Stimulated activated CD4-positive, alpha-beta T cell treated with anti-CD3 and anti-CD28 coated beads, TNF-alpha, amount 100 ng/mL, for 1 hour (primary cell): ENCODE measurements at places on chromosomes 1 and 21.

GRCh38 chr21:43343095-43343991 is 83.6 kb downstream of the SIK1 start:
- no peak for DNase-seq

DNA sequence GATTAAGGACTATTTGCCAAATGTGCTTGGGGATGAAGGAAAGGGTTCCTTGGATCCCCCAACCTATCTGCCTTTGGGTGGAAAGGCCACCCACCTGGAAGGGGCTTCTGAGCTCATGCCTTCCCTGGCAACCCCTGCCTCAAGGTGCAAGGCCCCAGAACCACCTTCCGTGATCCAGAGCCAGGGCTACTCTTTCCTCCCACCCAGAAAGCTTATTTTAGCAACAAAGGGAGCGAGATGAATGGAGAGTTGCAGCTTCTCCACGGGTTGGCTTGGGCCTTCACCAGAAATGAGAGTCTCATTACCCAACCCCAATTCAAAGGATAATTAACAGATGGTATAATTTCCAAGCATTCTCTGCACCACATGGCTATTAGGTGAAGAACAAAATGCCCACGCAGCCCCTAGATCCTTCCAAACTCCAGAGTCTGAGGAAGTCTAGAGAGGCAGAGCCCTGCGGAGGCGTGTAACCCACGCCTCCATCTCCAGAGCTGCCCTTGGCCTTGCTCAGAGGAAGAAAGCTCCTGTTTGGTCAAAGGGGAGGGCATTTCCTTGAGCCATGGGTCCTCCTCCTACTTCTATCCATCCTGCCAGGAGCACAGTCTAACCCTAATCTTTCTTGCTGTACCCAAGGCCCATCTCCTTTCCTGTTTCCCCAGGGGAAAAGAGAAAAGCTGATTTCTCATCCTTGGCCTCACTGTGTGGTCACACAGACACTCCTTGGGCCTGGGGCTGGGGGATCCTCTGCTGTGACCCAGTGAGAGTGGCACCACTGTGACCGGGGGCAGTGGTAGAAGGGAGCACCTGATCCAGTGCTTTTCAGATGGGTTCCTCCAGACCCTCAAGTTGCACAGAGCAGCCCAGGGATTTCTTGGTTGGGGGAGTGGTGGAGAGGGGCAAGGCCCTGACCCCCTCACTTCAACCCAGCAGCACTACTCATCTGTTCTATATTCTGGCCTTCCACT is 1.7 kb upstream of the CELSR2 start:
- no peak for DNase-seq

- no peak for DNase-seq
Observed at GRCh38 chr1:43981135-43981491, 2.1 kb downstream of the B4GALT2 start.

DNA sequence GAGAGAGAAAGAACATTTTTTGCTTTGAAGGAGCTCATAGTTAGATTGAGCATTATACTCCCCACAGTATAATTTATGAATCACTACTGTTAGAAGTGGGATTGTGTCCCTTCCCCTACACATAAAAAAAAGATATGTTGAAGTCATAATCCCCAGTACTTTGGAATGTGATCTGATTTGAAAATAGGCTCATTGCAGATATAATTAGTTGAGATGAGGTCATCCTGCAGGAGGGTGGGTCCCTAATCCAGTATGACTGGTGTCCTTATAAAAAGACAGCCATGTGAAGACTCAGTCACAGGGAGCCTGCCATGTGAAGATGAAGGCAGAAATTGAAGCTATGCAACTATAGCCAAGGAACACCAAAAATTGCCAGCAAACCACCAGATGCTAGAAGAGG is 76.4 kb downstream of the TGFB2 start:
- no peak for DNase-seq

DNA sequence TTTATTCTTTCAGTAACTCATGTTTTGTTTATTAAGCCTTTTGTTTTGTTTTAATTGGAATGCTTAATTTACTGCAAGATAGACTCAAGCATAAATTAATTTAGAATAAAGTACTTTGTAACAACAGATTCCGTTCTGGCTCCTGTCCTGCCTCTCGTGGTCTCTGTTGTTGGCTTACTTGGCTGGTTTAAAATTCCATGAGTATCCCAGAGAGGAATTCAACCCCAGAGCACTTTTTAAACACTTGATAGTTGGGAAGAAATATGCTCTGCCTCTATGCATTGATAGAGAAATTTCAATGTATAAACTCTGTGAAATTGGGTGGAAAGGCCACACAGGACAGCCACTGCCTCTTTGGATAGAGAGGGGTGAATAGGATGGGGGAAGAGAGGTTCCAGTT is 89.7 kb downstream of the ATP5PO start:
- DNase-seq: no peak

DNA sequence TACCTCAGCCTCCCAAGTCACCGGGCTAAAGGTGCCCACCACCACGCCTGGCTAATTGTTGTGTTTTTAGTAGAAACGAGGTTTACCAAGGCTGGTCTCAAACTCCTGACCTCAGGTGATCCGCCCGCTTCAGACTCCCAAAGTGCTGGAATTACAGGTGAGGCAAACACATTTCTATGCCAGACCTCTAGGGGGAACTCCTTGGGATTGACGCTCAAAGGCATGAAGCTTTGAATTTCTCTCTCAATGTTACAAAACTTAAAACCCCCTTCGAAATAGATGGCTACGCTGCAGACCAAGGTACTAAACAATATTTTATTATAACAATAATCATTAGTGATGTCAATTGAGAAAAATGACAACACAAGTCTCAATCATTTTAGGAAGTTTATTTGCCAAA is 330.0 kb downstream of the SETD4 start:
- no peak for DNase-seq

GRCh38 chr1:75430526-75430925 is 180.4 kb downstream of the SLC44A5 start:
- DNase-seq: no peak

GRCh38 chr1:93616996-93617669 is 64.5 kb downstream of the BCAR3 start:
- no peak for DNase-seq

- no peak for DNase-seq
Observed at GRCh38 chr1:106768501-106768900, 288.0 kb upstream of the PRMT6 start.

GRCh38 chr1:41222496-41222895 is 19.6 kb downstream of the SCMH1 start:
- DNase-seq: no peak

DNA sequence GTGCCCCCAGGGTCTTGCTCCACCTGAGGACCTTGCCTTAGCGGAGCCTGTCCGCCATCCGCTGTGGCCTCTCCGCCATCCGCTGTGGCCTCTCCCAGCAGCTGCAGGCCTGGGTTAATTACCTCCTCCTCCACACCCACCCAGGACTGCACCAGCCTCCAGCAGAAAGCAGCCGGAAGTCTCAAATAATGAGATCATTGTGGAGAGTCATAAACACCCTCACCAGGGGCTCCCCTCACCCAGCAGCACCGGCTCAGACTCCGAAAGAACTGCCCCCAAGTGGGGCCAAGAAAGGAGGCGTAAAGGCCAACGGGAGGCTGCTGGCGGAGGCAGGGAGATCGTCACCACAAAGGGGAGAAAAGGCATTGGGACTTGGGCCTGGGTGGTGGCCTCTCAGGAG is 10.7 kb upstream of the GPR153 start:
- DNase-seq: no peak

DNA sequence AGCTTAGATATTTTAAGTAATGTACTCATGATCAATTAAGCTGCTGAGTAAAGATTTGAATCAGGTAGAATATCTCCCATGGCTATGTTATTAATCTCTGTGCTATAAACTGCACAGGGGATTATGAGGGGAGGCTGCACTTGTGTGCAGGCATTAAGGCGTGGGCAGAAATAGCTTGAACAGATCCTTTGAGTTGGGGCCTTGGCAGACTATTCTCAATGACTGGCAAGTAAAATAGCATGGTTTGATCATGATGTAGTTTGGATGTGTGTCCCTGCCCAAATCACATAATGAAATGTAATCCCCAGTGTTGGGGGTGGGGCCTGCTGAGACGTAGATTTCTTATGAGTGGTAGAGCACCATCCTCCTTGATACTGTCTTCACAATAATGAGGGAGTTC is 220.3 kb downstream of the PLPP3 start:
- DNase-seq: no peak

GRCh38 chr1:2003541-2004131 is at the start of gene CFAP74:
TSS of gene CFAP74 (minus strand) at chr1:2003786. CDS start at chr1:1990956, 12,830 bp downstream.
- DNase-seq: no peak

GRCh38 chr1:188514917-188515316 is 1686.2 kb downstream of the PLA2G4A start:
- no peak for DNase-seq

GRCh38 chr1:39852214-39852791 is 31.0 kb downstream of the TRIT1 start:
- no peak for DNase-seq

GRCh38 chr1:20584890-20585289 is 4.0 kb upstream of the CDA start:
- DNase-seq: no peak

DNA sequence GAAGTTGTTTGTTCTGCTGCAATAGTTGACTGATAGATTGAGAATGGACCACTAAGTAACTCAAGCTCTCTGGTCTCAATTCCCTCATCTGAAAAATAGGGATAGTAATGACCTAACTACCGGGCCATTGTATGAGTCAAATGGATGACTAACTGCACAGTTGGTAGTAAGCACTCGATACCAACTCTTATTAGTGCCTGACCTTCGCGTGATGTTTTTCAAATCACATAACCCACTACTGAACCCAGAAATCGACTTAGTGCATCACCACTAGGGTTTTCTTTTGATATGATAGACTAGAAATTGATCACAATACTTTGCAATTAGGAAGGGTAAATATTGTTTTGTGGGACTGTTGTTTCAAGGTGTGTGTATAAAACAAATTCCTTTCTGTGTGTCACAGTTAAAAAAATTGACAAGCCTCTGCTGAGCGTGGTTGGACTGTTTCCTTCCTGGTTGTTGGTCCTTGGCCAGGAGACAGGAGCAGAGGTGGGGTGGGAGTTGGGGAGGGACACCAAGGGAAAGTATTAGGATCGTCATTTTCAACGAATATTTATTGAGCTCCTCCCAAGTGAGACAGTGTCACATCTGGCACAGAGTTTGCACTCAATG is 54.0 kb upstream of the LRP8 start:
- DNase-seq: no peak

DNA sequence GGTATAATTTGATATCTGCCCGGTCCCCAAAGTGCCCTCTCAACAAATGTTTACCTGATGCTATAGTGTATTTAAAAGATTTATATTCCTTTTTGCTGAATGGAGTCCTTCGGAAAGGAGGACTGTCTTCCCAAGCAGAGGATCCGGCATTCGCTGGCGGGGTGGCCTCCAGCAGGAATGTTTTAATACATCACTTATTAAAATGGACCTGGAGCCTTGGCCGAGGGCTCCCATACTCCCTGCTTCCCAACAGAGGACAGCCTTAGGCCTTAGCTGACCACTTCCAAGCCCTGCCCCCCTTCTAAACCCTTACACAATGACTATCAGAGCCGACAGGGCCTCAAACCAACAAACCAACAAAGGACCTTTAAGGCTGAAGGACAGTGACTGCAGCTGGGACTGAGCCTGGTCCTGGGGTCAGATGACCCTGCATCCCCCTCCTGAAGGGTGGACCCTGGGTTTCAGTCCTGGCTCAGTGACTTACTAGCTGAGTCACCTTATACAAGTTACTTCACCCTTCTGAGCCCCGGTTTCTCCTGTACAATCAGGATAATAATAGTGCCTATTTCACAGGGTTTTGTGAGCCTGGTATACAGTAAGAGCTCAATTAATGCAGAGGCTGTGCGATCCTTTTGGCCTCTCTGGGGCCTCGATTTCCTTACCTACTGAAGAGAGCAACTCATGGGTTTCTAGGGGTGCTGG is 5.6 kb downstream of the CAMK2N1 start:
- no peak for DNase-seq

- no peak for DNase-seq
Observed at GRCh38 chr1:29247571-29248273, 11.4 kb downstream of the PTPRU start.

DNA sequence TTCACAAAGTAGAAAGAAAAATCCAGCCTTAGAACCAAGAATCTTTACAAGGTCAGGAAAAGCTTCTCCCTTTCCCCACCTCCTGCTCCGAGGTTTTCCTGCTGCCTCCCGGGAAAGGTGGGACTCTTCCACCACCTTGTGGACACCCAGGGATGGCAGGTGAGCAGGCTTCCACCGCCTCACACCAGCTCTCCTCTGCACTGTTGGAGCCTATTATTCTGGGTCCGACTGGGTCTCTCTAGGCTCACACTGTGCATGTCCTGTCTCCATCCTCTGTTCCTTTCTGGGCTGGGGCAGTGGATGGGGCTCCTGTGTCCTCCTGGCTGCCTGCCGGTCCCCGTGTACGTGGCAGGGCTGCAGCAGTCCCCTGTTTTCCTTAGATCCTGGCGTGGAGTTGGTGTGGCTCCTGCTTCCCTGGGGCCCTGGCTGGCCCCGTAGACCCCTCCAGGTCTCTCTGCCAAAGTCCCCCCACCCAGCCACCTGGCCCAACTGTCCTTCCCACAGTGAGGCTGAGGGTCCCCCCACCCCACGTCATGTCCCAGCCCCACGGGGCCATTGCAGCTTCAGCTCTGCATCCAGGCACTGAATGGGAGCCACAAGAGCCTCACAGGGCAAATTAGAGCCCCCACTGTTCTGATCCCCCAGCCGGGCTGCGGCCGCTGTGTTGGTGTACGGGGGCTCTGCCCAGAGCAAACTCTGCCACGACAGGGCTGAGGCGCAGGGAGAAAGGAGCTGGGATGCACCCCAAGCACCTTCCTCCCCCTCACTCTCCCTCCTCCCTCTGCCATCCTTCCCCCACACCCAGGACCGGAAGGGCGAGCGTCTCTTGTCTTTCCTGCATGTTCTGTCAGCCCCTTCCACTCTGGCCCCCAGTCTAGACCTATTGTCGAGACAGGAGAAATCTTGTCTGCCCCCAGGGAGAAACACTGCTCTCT is 3.3 kb upstream of the SLC45A1 start:
- DNase-seq: peak; percentile 14

GRCh38 chr21:45506241-45506817 is 35.9 kb downstream of the SLC19A1 start:
- no peak for DNase-seq

GRCh38 chr1:78607944-78608343 is 12.3 kb upstream of the IFI44L start:
- DNase-seq: no peak

DNA sequence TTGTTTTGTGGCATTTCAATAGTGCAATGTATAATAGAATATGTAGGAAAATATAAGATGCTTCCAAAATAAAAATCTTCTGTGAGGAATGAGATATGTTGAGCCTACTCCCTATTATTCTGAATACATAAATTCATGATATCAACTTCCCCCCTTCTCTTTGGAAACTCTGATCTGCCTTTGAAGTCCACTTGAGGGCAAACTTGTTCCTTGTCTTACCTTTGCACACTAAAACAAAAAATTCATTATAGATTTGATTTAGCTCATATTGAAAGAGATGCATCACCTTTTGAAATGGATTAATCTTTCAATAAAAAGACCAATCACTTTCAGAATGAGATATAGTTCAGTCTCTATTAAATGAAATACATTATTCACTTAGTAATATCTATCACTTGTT is 580.7 kb upstream of the ADGRL4 start:
- no peak for DNase-seq

GRCh38 chr21:38327984-38328383 is 71.2 kb downstream of the KCNJ15 start:
- no peak for DNase-seq
